ENCODE measurements at places on chromosomes 13 and 19.

DNA sequence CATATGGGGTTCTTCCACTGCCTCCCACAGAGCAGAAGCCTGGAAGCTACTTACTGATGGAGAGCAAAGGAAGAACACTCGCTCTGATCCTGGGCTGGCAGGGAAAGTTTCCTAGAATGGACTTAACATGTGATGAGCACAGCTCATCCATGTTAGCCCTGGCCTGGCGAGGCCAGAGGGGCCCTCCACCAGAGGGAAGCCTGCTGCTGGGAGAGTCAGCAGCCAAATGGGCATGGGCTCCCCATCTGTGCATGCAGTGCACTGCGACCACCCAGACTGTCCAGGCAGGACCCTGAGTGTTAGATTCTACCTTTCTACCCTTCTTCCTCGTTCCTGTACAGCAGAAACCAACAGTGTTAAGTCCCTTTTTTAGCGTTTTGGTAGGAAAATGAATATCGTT, 8.9 kb downstream of the HNRNPUL1 start:
- no peak for DNase-seq

- no peak for DNase-seq
Measured at GRCh38 chr13:80527400-80527799, 186.5 kb upstream of the SPRY2 start.

- no peak for DNase-seq
Measured at GRCh38 chr13:92224825-92225224, 826.4 kb downstream of the GPC5 start.

- DNase-seq: no peak
Measured at GRCh38 chr13:41930154-41930553, 30.8 kb downstream of the VWA8 start.

GRCh38 chr19:788686-788982, 8.6 kb upstream of the PTBP1 start:
- DNase-seq: no peak

DNA sequence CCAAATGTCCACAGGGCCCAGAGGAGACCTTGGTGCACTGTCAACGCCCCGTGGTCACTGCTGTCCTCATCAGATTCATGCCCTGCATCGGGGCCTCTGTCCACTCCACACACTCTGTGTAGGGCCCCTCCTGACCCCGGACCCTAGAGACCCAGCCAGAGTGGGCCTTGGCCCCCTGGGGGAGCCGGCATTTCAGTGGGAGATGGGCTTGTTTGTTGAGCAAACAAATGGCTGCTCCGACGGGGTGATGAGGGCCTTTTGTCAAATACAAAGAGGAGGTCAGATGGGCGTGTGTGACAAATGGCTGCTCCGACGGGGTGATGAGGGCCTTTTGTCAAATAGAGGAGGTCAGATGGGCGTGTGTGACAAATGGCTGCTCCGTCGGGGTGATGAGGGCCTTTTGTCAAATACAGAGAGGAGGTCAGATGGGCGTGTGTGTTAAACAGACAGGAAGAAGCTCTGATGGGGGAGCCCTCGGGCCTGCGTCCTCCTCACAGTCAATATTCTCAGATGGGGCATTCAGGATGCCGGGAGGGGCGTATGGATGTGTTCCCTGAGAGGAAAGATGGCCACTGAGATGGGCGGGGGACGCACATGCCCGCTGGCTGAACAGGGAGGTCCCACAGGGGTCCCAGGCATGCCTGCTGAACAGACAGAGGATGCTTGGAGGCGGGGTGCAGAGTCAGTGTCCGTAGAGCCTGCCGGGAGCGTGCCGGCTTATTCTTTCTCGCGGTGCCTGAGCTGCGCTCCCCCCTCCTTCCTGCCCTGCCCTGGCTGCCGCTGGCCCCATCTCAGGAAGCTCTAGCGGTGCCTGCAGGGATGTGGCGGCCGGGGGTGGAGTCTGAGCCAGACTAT, 36.3 kb downstream of the SMIM24 start:
- DNase-seq: no peak

- no peak for DNase-seq
Measured at GRCh38 chr19:2534423-2535013, 58.6 kb downstream of the GADD45B start.

- DNase-seq: no peak
Measured at GRCh38 chr13:58025821-58026220, 394.3 kb downstream of the PCDH17 start.

DNA sequence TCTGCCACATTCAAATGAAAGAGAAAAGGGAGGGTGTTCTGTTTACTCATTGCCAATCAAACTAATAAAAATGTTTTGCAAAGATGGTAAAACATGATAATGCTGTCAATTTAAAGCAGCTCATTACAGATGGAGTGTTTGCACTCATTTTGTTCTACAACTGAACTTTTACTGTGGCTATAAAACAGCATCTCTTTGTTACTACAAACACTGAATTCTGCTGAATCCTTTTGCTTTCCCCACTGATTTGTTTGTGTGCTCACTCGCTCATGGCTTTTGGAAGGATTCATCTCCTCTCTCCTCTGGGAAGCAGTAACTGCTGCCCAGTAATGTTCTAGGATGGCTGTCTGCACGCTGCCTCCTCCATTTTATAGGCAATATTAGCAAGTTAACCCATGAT, 434.5 kb downstream of the PCDH9 start:
- DNase-seq: no peak

GRCh38 chr19:46297700-46298478, 1.0 kb downstream of the HIF3A start:
- no peak for DNase-seq

DNA sequence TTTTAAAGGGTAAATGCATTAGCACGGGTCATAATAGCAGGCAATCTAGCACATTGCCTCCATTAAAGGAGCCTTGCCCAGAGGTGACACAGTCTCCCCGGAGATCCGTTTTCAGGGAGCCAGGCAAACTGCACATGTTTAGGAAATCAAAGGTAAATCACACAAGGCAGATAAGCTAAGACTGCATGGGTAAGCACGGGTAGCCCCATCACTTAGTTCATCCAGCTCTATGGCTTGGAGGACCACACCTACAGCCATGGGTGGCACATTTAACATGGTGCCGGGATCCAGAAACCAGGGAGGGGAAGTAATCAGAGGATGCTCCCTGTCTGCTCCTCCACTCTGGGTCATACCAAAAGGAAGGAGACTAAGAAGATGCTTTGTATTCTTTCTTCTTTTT, 16.8 kb downstream of the LGALS16 start:
- no peak for DNase-seq

GRCh38 chr19:31350033-31350692, 927 bp upstream of the TSHZ3 start:
- DNase-seq: no peak

DNA sequence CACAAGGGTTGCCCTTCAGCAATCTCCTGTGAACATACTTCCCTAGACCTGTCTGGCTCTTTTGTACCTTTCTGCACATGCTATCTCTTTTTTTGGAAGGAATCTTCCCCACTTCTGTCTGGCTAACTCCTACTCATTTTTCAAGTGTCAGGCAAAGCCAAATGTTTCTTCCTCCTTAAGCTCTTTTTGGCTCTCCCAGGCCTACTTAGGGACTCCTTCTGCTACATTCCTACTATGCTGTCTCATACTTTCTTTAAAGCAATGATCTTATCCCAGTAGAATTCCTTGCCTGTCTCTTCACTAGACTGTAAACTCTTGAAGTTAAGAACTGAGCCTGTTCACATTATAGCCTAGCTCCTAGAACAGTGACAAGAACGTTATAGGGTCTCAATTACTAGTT, 114.9 kb upstream of the WASF3 start:
- no peak for DNase-seq

- no peak for DNase-seq
Measured at GRCh38 chr13:57918913-57919312, 287.4 kb downstream of the PCDH17 start.

GRCh38 chr13:22090106-22090505, 419.2 kb downstream of the FGF9 start:
- DNase-seq: no peak

DNA sequence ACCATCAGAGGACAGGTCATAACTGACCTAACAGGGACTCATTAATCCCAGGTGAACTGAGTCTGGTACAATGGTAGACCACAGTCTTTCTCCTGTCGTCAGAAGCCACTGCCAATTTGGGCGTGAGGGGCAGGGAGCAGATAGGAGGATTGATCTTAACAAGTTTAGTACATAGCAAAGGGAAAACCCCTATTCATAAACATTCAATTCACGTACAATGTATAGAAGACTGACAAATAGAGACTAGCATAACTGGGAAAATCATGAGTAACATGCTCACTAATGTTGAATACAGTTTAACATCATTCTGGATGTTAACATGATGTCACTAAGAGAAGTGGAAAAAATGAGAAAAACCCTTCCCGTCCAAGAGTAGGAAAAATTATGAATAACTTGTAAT, 54.1 kb downstream of the SLC7A1 start:
- no peak for DNase-seq

- DNase-seq: no peak
Measured at GRCh38 chr13:95568131-95568530, 15.6 kb downstream of the CLDN10 start.

GRCh38 chr19:16620584-16620983, 7.4 kb downstream of the MED26 start:
- DNase-seq: no peak

- no peak for DNase-seq
Measured at GRCh38 chr13:73141292-73141771, 82.5 kb downstream of the KLF5 start.

GRCh38 chr19:3115916-3116602, 19.8 kb upstream of the GNA15 start:
- DNase-seq: no peak
